ENCODE measurements at places on chromosomes 12 and 14.

DNA sequence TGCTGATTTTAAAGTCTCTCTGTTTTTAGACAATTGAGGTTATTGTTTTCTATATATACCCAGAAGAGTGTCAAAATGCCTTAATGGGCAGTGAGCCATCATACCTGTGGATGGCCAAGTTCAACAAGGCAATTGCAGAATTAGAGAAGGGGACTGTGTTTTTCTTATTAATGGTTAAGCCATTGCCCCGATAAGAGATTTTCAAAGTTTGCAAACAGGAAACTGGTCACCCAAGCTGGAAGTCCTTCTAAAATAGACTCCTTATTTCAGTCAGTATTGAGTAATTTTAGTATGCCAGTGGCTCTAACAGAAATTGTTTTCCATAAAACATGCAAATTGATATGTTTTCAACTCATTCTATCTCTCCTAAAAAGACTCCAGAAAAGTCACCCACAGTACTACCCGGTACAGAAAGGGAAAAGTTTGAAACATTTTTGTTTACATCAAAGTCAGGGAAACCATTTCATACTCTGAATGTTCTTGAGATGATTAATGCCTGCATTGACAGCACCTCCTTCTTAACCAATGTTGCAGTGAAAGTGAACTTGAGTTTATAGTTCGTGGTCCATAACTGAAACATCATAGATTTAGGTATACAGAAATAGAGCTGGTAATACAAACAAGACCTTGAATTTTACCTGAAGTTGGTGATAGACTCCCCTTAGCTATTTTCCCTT is 191.1 kb downstream of the TMX1 start:
- DNase-seq = no peak

GRCh38 chr12:132444957-132445883 is 44.7 kb upstream of the FBRSL1 start:
- peak; percentile 83 for DNase-seq

- no peak for DNase-seq
These were observed 190.5 kb upstream of the GSC start for GRCh38 chr14:94960285-94961001.

DNA sequence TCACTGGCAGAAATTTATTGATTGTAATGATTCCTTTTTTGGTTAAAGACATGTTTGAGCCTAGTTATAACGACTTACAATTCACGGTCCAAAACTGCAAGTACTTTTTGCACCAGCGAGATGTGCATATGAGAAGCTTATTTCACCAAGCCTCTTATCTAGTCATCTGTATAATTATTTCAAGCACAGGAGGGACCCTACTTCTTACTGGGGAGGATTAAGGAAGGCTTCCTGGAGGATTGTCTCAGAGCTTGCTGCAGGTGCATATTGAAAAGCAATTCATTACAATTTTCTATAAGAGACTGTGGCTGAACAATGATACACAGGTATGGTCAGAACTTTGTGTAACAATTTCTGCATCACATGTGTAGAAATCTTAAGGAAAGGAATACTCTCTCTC is 152.9 kb downstream of the CAND1 start:
- no peak for DNase-seq
